Motor neuron (in vitro differentiated cells): ENCODE measurements at places on chromosomes 7 and 10. TPM values are rescaled to one million over a fixed set of nuclear protein-coding genes. Genes with fewer than 3 reads are reported as not detected.

DNA sequence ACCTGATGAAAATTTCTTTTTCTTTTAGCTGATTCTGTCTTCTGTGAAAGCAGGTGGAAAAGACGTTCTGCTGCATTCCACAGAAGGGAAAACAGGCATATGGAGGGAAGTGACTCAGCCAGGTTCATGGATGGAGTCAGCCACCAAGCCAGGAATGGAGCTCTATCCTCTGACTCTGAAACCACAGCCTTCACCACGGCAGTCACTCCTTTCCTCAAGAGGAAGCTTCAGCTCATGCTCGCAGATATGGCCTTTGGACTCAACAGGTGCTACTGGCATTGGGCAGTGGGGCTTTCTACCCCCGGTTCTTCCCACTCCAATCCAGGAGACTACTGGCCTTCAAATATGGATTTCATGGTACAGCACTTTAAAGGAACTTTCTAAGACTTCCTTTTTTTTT is 11.5 kb upstream of the PLAU start:
- ATAC-seq: no peak

The EBLN1 gene
- total RNA-seq: not detected in 2 replicates

The MYO1G gene
- total RNA-seq: 0.17 and 0.23 TPM in 2 replicates

DNA sequence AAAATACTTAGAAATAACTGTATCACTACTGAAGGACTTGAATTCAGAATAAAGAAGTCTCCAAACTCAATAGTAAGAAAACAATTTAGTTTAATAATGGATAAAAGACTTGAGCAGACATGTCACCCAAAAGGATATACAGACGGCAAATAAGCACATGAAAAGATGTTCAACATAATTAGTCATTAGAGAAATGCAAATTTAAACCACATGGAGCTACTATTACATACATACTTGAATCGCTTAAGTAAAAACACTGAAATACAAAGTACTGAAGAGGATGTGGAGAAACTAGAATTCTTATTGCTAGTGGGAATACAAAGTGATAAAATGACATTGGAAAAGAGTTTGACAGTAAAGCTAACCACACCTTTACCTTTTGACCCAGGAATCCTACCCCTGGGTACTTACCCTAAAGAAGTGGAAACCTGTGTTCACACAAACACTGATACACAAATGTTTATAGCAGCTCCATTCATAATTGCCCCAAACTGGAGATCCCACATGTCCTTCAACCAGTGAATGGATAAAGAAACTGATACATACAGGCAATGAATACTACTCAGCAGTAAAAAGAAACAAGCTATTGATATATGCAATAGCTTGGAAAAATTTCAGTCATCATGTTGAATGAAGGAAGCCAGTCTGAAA is 54.3 kb upstream of the NFKB2 start:
- ATAC-seq: no peak

DNA sequence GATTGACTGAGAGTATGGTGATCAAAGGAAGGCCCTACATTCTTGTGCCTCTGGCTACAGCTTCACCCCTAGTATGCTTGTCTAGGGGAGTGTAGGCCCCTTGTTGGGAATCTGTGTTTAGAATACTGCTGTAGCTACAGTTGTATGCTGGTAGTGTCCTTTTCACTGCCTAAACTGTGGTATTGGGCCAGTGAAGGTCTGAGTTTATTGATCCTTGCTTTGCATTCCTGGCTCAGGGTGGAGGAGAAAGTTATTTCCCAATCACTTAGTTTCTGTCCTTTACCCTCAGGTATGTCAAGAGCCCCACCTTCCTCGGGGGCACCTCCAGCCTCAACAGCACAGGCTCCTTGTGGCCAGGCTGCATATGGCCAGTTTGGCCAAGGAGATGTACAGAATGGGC is 6.6 kb downstream of the SEC24C start:
- no peak for ATAC-seq

DNA sequence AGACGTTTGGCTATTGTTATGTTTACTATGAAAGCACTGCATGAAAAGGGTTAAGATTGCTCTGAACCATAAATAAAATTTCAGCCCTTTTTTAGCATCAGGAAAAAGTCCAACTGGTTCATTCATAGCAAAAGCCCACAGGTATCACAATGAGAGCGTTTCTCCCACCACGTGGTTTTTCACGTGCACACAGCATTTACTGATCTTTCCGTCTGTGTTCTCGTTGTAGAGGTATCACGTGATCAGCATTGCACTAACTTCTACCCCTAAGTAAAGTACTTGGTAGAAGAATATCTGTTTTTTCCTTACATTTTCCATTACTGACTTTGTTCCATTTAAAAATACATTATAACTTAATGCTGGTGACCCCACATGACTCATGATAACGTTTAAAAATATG is 17.8 kb upstream of the CCDC3 start:
- ATAC-seq: no peak

GRCh38 chr7:38220452-38220851 is 42.4 kb downstream of the STARD3NL start:
- no peak for ATAC-seq

GRCh38 chr7:70554646-70555045 is 577.3 kb upstream of the GALNT17 start:
- ATAC-seq: no peak

The SUFU gene
- total RNA-seq: 9.1 and 9.6 TPM in 2 replicates

- no peak for ATAC-seq
Measured at GRCh38 chr7:106824458-106824857, 40.6 kb upstream of the PIK3CG start.

DNA sequence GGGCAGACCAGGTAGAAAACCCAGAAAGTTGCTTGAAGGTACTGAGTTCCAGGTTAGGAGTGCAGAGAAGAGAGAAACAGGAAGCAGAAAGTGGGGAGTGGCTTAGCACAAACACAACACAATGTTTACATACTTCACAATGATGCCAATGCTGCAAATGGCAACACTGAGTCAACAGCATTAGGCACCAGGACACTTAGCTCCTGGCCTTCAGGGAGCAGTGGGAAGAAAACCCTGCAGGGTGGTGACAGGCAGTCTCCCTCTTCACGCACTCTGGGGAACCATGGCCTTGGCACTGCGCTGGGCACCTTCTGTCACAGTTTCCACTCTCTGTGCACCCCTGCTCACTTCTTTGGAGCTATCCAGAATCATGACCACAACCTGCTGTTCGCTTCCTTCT is 7.3 kb downstream of the ICA1 start:
- ATAC-seq: no peak

DNA sequence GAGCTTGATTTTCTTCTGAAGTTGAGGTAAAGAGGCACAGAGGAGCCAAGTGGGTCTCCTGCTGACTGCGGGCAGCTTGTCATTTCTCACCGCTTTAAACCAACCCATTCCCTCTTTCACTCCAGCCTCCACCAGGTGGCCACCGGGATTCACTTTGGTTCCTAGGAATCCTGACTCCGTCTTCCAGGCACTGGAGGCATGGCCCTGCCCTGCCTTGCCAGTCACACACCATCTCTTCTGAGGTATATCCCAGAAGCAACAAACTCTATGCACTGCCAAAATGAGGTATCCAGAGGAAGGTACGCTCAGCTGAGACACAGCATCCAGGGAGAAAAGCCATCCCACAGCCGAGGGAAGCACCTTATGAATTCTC is 280.8 kb downstream of the TNS3 start:
- no peak for ATAC-seq

GRCh38 chr10:12473491-12473890 is 124.1 kb downstream of the CAMK1D start:
- no peak for ATAC-seq

- no peak for ATAC-seq
Measured at GRCh38 chr7:155410431-155410830, 47.5 kb upstream of the EN2 start.

- no peak for ATAC-seq
Measured at GRCh38 chr7:33872870-33873269, 32.5 kb upstream of the BMPER start.

DNA sequence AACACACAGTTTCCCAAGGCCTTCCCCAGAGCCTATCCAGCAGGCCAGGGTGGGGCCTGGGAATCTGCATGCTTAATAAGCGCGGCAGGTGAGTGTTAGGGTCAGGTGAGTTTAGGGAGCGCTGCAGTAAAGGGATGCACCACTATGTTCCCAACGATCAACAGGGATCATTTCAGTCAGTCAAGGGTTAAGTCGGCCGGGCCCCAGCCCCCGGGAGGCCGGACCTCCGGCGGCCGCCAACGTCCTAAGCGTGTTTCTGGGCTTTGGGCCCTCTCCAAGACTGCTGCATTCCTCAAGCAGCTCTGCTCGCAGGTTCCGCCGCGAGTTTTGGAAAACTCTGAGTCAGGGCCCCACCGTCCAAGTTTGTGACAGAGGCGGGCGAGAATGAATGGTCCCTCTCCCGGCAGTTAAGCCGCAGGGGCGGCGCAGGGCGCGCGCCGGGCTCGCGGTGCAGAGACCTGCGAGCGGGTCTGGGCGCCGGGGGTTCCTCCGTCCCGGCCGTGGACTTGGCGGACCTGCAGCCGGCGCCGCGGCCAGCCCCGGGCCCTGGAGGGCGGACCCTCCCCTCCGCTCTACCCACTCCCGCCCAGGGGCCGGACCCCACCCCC is 81.6 kb downstream of the ARHGAP22 start:
- ATAC-seq: peak; percentile 40

The SEMA3E gene
- total RNA-seq: 14.1 and 17.1 TPM in 2 replicates

DNA sequence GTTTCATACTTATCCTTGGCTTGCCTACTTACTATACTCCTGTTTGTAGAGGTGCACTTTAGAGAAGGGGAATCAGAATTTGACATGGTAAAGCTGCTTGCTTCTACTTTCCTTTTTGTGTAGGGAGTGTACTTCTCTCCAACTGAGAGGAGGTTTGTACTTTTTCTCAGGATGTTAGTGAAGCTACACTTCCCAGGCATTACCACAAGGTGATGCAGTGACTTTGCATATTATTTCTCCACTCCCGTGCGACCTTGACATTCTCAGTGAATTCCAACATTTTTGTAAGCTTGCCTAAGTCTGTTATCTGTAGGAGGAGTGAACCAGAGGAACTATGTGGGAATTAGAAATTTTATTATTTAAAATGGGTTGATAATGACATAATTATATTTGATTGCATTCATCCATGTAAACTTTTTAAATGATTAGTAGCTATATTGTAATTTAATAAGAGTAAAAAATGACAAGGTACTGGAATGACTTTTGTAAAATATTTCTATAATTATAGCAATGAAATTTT is 5.2 kb downstream of the TAX1BP1 start:
- ATAC-seq: peak; percentile 32

The SPACDR gene
- total RNA-seq: 1.0 and 1.2 TPM in 2 replicates

DNA sequence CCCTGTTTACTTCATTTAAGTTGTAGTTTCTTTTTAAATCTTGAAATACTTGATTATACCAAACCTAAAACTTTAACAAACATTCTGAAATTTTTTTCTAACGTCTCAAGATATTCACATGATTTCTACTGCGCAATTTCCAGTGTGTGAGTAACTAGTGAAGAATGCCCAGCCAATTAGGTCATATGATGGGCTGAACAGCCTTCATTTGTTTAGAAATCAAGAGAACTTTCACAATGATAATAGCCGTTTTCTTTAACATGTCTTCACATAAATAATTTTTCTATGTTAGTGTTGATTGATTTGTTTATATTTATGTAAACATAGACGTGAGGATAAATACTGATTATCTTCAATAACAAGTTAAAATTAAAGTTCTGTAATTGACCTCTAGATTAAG is 21.8 kb downstream of the STAM start:
- ATAC-seq: no peak
